ENCODE measurements at places on chromosomes 3 and 15.

DNA sequence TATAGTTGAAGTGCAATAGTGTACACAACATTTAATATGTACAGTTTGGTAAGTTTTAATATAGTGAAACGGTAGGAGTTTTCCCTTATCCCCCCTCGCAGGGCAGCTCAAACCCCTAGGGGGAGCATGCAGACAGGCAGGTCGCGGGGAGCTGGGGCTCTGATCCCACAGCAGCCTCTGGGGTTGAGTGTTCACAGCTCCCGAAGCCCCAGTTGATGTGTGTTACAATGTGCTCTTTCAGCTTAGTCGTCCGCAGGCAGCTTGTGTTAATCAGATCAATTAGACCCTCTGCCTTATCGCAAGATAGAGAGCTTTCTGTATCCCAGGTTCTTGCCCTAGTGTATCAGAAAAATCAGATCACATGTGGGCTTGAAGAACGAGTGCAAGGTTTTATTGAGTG is 143.1 kb upstream of the CHRNA7 start:
- DNase-seq, result no peak

- no peak for DNase-seq
Measured at GRCh38 chr3:130839813-130840212, 54.1 kb upstream of the ATP2C1 start.

GRCh38 chr3:64578797-64579196 is 109.0 kb downstream of the ADAMTS9 start:
- no peak for DNase-seq

DNA sequence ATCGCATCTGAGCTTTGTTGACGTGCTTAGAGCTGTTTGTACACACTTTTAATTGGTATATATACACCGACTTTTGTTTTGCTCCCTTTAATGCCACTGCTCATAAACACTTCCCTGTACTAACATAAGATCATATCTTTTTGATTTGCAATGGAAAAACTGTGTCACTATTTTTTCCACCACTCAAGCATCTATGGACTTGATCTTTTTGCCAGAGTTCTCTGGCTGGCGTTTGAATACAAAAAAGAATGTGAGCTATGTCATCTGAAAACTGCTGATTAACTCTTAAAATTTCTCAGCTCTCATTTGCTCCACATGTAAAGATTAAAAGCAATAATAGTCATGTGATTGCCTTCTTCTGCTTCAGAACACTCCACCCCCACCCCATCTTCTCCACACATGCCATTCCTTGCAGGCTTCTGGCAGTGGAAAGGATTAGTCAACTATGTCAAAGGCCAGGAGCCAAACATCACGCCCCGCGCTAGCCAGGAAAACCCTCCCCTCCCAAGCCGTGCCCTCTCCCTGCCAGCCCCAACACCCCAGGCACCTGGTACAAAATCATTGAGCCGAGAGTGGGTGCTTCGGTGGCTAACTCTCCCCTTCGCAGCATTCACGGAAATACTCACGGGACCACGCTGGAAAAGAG is 123.4 kb upstream of the MEF2A start:
- DNase-seq, result no peak

DNA sequence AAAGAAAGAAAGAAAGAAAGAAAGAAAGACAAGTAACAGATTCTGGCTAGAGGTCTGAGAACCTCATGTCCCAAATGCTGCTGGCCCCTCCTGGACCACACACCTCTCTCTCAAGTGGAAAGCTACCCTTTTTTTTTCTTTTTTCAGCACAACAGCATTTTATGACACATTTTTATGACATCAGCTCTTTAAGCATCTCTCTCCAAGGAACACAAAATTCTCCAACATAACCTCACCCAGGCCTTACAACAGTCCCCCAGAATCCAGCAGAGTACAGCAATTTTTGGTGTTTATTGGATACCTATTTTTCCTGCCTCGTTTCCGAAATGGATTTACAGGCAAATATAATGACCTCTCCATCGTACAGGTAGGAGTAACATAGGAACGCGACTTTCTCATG is 11.2 kb upstream of the NTRK3 start:
- DNase-seq, result no peak

DNA sequence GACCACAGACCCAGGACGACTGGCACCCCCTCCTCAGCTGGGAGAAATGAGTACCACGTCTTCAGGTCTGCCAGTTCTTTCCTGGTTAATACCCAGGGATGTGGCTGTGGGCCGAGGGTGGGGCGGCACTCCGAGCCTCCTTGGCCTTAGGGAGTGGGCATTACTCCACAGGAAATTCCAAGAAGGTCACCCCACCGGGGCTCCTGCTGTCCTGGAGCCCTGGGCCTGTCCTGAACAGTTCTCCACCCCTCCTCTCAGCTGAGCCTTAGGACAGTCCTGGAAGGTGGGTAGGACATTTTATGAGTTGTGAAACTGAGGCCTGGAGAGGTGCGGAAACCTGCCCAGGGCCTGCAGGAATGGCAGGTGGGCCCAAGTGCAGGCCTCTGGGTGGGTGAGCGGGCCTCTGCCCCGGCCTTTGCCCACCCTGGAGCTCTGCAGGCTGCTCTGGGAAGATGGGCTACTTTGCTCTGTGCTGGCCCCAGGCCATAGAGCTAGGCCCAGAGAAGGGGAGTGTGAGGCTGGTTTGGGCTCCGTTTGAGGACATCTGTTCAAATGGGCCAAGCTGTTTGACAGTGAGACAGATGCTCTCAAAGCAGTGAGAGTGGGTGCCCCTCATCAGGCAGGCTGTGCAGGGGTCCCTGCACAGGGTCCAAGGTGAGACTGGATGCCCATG is 103.1 kb downstream of the TMEM266 start:
- no peak for DNase-seq

GRCh38 chr3:112376992-112377391 is 44.0 kb downstream of the CD200 start:
- no peak for DNase-seq

DNA sequence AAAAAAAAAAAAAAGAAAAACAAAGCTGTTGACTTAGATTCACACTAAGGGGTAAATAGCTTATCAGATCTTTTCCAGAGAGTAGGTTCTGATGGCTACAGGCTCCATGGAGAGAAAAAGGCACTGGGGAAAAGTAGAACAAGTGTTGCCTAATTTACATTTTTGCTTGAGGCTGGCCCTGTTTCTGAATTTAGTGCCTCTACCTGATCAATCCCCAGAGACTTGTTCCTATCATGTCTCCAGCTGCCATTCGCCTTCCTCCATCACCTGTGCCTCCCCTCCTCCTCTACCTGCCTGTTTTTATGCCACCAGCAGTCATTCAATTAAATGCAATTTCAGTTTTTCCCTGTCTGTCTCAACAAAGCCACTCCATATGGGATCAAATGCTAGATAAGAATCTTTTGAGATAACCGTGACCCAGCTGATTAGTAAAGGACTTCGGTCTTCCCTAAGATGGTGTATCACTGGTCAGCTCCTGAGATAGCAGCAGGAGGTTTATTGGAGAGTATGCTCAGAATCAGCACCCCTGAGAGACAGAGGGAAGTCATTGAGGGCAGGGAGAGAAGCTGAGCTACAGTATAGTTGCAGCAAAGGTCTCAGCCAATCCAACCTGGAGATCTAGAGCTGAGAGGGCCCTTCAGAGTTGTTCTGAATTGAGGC is 88.1 kb upstream of the GADL1 start:
- no peak for DNase-seq

GRCh38 chr3:151925876-151926275 is 52.4 kb downstream of the SUCNR1 start:
- no peak for DNase-seq

- DNase-seq, result no peak
Measured at GRCh38 chr3:53705774-53706173, 140.4 kb downstream of the CHDH start.

DNA sequence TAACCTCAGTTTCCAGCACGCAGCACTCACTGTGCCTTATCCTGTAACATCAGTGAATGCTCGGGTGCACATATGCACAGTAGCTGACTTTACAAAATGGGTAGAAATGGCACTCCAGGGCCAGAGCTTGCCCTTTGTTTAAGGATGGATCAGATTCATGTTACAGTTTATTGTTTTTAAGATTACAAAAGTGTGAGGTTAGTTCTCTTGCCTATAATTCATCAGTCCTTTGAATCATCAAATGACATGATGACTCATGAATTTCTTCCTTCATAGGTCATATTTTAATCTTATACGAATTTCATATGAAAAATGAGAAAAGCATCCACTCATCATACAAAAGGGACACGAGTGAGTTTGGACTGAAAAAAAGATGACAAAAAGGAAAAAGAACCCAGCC is 545.3 kb downstream of the GBE1 start:
- no peak for DNase-seq

GRCh38 chr15:84748274-84749110 is at the start of gene ZNF592:
Gene ZNF592, plus strand, starts transcription at chr15:84748592. Its CDS starts 34,084 bp downstream, at chr15:84782676.
- DNase-seq, result peak; percentile 67

GRCh38 chr15:42504631-42505030 is 9.2 kb downstream of the SNAP23 start:
- no peak for DNase-seq

DNA sequence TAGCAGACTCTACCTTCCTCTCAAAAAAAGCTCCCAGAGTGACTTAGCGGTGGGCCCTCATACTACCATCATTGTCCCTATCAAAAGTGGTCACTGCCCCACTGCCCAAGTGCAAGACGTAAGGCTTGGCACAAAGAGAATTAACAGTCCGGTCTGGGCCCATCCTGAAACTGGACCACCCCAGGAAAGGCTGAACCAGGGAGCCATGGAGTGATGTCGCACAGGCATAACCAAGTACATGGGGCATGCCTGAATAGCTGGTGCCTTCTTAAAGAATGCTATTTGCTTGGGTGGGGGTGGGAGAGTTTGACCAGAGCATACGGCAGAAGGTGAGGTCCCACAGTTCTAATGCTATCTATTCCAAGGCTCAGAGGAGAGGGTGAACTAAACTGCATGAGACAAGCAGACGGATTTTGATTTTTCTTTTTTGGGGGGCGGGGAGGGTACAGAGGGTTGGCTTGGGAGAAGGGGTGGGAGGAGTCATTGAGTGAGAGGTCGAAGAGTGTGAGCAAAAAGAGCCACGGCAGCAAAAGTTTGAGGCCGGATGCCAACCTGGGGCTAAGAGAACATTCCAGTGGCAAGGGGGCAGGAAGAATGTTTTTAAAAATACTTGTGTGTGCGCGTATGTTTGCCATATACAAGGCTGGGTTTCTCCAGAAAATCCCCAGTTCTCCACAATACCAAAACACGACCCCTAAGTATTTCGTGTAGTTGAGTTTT is 50.2 kb downstream of the FAM174B start:
- no peak for DNase-seq

DNA sequence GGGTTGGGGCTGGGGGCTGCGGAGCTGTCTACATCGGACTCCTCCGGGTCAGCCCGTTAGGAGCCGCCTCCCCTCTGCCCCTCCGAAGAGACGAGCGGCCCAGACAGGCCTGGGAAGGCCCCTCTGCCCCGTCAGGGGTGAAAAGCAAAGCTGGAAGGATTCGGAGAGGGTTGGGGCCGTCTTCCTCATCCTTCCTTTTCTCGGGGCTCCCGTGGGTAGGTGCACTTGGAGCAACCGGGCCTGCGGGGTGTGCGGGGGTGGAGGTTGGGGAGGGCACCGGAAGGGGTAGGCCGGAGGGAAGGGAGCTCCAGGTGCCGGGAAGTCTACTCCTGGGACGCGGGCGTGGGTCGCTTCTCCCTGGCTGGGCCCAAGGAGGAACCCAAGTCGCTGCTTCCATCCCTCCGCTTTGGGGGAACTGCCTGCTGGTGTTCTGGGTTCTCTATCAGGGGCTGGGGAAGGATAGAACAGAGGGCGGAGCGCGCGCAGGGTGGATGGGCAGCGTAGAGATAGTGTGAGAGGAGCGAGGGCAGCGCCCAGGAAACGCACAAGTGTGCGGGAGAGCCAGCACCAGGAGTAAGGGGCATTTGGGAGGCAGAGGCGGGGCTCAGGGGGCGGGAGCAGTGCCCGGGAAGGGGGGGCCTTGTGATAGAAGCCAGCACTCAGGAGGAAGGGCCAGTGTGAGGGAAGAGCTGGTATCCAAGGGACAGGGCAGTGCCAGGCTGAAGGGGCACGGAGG is 590 bp downstream of the POLR2H start:
- peak; percentile 48 for DNase-seq

- DNase-seq, result no peak
Measured at GRCh38 chr3:124303305-124303910, 311.5 kb upstream of the ROPN1 start.

DNA sequence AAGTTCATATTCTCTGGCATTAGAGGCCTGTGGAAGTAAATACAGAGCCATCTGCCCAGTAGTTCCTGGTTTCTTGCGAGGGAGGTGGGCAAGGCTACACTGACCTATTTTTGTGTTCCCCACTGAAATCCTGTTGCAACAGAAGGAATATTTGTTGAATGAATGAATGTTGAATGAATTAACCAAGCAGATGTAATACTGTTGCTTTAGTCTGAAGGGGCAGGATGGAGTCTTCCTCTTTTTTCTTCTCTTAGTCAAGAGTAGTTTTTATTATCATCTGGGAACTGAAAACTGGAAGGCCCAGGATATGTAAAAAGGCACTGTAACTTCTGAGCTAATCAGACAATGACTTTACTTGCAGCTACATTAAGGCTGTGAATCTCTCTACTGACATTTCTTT is 17.1 kb downstream of the BLOC1S6 start:
- DNase-seq, result no peak

DNA sequence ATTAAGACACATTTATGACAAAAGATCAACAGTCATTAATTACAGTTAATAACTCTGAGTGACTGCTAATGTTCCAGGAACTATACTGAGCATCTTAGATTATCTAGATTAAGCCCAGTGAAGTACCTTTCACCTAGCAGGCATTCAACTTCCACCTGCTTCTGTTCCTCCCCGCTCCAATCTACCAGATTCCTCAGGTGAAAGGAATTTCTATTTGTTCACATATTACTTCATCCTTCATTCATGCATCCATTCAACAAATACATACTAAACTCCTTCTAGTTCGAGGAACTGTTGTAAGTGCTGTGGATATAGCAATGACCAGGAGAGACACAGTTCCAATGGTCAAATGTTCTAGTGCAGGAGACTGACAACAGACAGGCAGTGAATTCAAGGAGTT is 139.3 kb downstream of the FILIP1L start:
- DNase-seq, result no peak

DNA sequence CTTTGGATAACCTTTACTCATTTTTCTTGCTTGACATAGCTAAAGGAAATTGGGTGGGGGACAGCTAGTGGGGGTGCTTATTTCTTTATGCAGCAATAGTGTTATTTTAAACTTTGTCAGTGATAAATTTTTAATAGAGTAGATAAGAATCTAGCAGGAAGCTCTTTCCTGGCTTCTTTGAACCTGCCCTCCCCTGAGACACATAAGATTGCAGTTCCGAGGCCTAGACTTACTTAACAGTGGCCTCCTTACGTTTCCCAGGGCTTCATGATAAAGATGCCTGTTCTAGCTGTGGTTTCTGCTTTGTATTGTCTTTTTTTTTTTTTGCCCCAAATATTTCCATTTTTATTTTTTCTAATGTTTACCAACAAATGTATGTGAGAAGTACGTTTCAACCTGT is 170.1 kb downstream of the VPS8 start:
- no peak for DNase-seq

GRCh38 chr3:30012941-30013543 is 593.4 kb upstream of the TGFBR2 start:
- DNase-seq, result peak; percentile 17

- no peak for DNase-seq
Measured at GRCh38 chr3:13896473-13897154, 16.7 kb upstream of the WNT7A start.

Data from activated CD8-positive, alpha-beta memory T cell treated with anti-CD3 and anti-CD28 coated beads for 48 hours (primary cell).